NCI-H2081 treated with DMSO at 0.1 percent for 48 hours (cell line): ENCODE measurements at places on chromosomes 6 and 20.

DNA sequence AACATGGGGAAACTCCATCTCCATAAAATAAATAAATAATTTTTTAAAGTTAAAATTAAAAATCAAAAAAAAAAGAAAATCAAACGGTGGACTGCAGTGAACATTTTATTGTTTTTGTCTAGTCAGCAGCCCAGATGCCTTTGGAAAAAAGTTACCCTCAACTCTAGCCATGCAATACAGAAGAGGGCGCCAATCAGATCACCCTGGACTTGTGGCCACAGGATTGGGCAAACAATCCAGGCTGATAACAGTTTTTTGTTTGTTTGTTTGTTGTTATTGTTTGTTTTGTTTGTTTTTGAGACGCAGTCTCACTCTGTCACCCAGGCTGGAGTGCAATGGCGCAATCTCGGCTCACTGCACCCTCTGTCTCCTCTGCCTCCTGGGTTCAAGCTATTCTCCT is 30.5 kb upstream of the NELFCD start:
- DNase-seq: no peak

DNA sequence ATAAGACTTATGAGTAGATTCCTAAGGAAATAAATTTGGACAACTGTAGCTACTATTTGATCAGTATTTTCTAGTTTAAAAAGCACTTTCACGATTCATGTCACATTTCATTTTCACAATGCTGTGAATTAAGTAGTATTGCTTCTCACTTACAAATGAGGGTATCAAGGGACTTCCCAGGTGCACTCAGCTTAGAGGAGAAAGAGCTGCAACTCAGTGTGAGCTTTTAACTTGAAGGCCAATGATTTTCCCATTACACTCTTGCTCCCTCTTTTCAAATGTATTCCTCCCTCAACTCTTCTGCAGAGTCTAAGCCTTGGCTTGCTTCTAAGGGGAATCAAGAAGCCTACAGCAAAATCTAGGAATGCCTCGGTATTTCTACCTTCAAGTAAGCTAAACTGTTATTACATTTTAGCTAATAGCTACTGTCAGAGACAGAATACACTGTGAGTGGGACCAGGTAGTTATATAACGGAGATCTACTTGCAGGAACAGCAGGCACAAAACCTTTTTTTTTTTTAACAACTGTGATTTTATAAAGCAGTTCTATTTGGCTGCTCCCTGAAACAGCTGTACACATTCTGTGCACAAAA is 339.0 kb downstream of the SYNE1 start:
- no peak for DNase-seq

- DNase-seq: no peak
Observed at GRCh38 chr6:54236984-54237383, 71.3 kb upstream of the TINAG start.

DNA sequence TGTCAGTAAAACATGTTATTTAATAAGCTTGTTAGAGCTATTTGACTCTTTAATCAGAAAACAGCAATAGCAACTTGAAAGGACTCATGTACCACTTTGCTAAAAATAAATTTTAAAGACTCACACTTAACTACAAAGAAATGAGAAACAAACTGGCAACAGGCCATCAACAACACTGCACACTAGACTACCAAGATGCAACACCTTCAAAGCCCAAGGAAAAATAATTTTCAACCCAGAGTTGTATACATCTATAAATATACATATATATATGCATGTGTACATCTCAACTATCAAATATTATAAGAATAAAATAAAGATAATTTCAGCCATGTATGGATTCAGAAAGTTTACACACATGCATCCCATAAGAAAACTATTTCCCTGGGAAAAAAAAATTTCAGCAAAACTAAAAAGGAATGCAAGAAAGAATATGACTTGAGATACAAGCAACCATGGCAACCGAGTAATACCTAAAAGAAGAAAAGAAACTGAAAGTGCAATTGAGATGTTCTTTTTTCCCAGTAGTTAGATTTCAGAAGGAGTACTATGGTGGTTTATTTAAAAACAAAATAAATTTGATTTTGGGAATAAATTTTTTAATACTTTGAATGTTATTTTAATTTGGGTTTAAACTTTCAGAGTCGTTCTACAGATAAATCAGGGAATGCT is 303.8 kb downstream of the UBE3D start:
- DNase-seq: no peak
